ENCODE measurements at places on chromosomes 4 and X. TPM values are rescaled to one million over a fixed set of nuclear protein-coding genes. Genes with fewer than 3 reads are reported as not detected.

Gene TMPRSS11A
- not detected for total RNA-seq

Gene MAGEA8
- not detected for total RNA-seq

- no peak for DNase-seq
Measured at GRCh38 chr4:69057620-69058409, 38.5 kb upstream of the UGT2B7 start.

DNA sequence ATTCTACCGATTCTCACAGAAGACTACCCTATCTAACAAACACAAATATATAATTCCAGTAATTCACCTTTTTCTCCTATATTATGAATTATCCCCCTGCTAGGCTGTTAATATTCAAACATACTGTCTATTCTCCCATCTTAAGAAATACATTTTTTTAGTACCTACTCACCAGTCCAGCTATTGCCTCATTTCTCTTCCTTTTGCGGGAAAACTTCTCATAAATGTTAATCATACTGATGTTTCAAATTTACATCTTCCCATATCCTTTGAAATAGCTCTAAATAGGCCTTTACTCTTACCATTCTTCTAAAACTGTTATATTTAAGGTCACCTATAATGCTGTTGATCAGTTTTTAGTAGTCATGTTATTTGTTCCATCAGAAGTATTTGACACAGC lies 759.1 kb upstream of the SLIT2 start:
- no peak for DNase-seq

Gene ADH7
- not detected for total RNA-seq

GRCh38 chr4:108035691-108036090 lies 46.0 kb downstream of the HADH start:
- DNase-seq: no peak

DNA sequence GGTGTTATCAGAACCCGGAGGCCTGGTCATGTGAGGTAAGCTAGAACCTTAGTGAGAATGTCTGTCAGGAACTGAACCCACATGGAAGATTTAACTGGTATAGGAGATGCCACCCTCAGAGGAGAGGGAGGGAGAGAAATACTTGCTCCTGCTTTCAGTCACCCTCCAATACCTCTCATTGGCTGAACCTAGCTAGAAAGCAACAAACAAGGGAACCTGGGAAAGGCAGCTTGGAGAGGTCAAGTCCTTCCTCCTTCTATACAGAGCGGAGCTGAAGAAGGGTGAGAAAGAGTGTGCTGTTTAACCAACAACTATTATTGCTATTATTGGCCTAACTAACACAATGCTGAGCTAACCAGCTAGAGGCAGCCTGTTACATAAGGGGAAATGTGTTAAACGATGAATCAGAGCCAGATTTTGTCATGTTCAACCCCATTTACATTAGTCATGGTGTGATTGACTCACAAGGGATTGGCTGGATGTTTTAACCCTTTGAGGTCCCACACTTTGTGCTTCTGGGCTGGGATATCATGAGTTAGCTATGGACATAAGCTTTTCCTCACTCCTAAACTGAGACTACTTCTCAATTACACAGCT lies 96.5 kb upstream of the ESX1 start:
- peak; percentile 72 for DNase-seq

Gene CENPVL2
- total RNA-seq: not detected

Gene QDPR
- 15.1 TPM for total RNA-seq

GRCh38 chr4:182338746-182339145 lies 95.5 kb downstream of the TENM3 start:
- no peak for DNase-seq

Gene LRAT
- total RNA-seq: not detected

GRCh38 chr4:151430740-151431457 lies 21.9 kb downstream of the FHIP1A start:
- no peak for DNase-seq

- DNase-seq: no peak
Measured at GRCh38 chrX:124015721-124016120, 54.2 kb downstream of the STAG2 start.

Gene MAGEA6
- not detected for total RNA-seq

DNA sequence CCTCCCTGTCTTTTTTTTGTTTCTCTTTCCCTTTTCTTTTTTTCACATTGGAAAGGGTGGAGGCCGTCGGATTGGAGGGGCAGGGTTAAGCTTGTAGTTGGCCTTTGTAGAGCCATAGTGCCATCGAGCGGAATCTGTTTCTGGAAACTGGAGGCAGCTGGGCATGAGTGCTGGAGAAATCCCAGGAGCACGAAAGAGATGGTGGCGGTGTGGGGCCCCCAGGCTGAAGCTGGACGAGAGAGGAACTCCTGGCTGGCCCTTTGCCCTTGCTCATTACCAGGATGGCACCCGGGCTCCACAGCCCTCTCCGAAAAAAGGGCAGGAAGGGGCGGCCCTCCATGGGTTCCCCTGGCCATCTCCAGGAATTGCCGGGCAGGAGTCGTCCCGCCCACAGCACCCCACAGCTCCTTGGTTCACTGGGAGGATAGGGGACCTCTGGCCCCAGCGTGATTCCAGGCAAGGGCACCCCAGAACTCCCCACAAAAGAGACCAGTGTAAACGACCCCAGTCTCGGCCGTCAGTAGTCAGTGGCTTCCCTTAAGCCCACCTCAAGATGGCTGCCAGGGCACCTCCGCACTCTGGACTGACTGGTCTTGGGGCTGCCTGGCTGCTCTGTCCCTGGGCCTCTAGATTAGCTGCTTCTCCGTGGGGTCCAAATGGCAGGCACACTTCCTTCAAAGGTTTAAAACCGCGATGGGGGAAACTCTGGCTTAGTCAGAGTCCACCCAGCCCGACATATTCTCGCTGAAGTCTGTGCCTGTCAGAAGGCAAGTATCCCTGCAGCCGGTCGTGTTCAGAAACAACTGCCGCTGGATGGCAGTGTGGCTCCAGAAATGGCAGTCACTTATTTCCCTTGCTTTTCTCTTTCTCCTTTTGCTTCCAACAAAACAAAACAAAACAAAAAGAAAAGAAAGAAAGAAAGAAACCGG lies 74.1 kb downstream of the NBDY start:
- DNase-seq: peak; percentile 62

- no peak for DNase-seq
Measured at GRCh38 chr4:1213336-1213995, 35.5 kb downstream of the CTBP1 start.

DNA sequence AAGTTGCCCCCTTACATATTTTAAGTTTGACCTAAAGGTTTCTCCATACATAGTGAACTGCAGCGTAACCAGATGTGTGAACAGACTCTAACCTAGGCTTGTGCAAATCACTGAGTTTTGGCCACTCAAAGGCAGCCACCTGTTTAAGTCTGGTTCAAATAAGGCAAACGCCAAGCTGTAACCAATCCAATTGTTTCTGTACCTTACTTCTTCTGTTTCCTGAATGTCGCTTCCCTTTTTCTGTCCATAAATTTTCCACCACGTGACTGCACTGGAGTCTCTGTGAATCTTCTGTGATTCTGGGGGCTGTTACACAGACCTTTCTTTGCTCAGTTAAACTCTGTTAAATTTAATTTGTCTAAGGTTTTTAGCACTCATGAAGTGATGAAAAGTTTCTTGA lies 618.8 kb downstream of the GLUD2 start:
- no peak for DNase-seq

- DNase-seq: no peak
Measured at GRCh38 chr4:33715841-33716395, 2528.4 kb downstream of the ARAP2 start.

Gene GLRB
- 17.5 TPM for total RNA-seq

- no peak for DNase-seq
Measured at GRCh38 chr4:6916069-6916586, 6.5 kb downstream of the TBC1D14 start.

DNA sequence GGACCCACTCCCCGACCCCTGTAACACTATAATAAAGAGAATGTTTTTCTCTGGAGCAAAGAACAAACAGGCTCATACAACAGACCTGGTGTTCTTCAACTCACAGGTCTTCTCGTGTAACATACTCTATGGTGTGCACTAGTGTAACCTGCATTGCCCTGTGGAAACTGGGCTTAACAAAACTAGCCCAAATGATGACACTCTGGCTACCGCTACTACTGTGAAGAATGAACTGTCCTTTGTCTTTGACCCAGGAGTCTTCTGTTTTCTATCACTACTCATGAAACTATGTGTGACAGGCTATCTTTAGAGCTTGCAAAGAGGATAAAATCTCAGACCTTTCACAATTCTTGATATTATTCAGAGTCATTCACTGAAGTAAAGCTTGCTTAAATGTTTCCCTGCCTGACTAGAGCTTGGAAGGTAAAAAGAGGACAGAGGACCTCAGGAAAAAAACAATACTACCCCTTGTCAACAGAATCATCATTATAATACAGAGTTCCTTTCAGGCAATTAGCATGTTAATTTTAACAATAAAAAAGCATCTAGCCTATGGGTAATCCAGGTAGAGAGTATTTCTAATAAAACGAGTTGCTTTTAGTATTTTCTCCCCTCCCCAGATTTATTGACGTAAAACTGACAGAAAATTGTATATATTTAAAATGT lies 59.2 kb downstream of the FSTL5 start:
- DNase-seq: no peak

DNA sequence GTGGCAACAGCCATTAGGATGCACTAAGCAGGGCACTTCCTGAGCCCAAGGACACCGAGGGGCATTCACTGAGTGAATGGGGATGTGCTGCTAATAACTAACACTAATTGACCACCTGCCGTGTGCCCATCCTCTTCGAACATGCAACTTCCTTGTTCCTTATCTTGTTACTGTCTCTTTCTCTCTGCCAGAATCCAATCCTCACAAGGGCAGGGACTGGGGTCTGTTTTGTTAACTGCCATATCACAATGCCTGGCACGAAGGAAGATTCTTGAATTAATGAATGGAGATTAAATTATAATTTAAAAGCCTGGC lies 1.3 kb downstream of the ERAS start:
- DNase-seq: no peak

Gene HGFAC
- total RNA-seq: 0.51 TPM

Gene PABPC4L
- 1.0 TPM for total RNA-seq

GRCh38 chr4:141035920-141036319 lies 97.3 kb downstream of the RNF150 start:
- no peak for DNase-seq

DNA sequence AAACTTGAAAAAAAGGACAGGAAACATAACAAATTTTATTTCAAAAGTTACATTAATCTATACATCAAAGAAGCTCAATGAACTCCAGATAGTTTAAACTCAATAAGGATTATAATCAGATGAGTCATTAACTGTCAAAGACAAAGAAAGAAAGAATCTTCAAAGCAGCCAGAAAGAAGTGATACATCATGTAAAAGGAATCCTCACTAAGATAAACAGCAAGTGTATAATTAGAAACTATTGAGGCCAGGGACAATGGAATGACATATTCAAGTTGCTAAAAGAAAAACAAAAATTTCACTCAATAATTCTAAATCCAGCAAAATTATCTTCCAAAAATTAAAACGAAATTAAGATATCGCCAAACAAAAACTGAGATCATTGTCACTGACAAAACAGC lies 161.6 kb upstream of the NWD2 start:
- no peak for DNase-seq

DNA sequence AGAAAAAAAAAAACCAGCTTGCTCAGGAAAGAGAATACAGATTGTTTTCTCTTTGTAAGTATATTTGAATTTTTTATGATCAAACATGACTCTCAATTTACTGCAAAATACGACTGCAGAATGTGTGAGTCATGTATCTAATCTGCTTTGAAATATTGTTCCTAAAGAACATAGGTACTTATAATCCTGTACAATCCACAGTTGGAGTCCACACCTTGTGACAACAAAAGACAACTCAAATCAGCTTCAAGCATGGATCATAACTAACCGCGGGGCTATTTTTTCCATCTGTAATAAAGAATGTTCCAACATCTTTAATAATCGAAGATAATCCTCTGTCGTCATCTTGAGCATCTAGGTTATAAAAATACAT lies 77.8 kb upstream of the STIM2 start:
- DNase-seq: no peak

DNA sequence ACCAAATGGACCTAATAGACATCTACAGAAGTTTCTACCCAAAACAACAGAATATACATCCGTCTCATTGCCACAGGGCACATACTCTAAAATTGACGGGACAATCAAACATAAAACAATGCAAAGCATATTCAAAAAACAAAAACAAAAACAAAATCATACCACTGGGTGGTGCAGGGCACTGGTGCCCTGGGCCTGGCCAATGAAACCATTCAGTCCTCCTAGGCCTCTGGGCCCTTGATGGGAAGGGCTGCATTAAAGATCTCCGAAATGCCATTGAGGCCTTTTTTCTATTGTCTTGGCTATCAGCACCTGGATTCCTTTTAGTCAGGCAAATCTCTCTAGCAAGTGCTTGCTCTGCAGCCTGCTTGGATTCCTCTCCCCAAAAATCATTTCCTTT lies 213.9 kb upstream of the ZCCHC13 start:
- no peak for DNase-seq

- DNase-seq: no peak
Measured at GRCh38 chr4:169369634-169370033, 98.9 kb upstream of the SH3RF1 start.

- no peak for DNase-seq
Measured at GRCh38 chr4:126733301-126733700, 899.5 kb upstream of the INTU start.

DNA sequence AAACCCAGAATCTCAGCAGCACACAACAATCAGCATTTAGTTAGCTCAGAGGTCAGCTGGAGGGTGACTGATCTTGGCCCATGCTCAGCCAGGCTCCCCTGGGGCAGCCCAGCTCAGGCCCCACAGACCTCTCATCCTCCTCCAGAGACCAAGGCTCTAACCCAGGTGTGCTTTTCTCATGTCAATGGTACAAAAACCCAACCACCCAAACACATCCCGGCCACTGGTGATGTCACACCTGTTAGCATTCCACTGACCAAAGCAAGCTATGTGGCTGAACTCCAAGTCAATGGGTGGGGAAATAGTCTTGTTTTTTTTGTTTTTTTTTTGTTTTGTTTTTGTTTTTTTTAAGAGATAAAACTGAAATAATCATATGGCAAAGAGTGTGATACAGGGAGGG lies 77.5 kb downstream of the CYTL1 start:
- no peak for DNase-seq

DNA sequence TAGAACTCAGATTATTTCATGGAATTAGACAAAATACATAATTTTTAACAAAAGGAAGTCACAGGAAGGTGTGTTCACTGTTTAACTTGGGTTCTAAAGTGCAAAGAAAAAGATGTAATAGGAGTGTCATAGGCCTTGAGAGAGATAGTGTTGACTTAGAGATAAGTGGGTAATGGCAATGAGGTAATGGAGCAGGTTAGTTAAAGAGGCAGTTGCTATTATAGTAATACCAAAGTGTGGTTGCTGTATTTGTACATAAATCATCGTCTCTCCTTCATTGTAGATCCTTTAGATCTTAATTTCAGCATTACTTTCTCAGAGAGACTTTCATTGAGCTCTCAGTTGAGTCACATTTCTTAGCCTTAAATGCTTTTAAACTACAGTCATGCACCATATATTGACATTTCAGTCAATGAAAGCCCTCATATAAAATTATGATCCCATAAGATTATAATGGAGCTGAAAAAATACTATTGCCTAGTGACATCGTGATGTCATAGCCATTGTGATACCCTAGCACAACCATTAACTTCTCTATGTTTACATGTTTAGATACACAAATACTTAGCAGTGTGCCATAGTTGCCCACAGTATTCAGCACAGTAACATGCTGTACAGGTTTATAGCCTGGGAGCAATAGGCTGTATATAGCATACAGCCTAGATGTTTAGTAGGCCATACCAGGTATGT lies 245.4 kb downstream of the ADGRL3 start:
- DNase-seq: no peak

Gene TEC
- total RNA-seq: 1.7 TPM

- DNase-seq: no peak
Measured at GRCh38 chrX:78314561-78314960, 12.8 kb downstream of the CYSLTR1 start.

Data from dermis blood vessel endothelial cell (primary cell).